ENCODE measurements at places on chromosomes 6 and 20.

GRCh38 chr6:104462811-104463599 is 396.7 kb downstream of the HACE1 start:
- DNase-seq: no peak

DNA sequence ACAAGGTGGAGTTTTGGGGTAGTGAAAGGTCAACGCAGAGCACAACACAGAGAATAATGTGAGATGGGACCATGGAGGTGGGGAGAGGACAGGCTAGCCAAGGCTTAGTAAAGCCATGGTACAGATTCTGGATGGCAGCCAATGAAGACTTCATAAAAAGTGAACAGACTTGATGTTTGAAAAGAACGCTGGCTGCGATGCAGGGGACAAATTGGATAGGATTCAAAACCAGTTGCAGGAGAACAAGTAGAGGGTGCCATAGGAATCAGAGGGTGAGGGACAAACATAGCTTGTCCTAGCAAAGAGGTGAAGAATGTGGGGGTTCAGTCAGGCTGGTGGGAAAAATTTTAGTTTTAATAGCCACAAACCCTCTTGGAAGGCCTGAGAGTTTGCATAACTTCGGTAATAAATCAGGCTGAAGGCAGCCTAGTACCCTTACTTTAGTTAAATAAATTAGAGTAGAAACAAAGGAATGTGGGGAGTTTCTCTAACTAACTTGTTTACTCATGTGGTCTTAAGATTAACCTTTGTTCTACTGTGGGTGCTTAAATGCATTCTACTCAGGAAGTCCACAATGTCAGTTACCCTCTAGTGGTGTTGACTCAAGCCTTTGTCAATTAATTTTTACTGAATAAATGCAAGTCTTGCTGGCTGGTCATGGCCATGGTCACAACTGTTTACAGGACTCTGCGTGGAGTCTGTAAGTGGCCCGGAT is 216.4 kb downstream of the C6orf118 start:
- DNase-seq: no peak

- DNase-seq: no peak
These were observed 390.9 kb downstream of the MMUT start for GRCh38 chr6:49072146-49072545.

DNA sequence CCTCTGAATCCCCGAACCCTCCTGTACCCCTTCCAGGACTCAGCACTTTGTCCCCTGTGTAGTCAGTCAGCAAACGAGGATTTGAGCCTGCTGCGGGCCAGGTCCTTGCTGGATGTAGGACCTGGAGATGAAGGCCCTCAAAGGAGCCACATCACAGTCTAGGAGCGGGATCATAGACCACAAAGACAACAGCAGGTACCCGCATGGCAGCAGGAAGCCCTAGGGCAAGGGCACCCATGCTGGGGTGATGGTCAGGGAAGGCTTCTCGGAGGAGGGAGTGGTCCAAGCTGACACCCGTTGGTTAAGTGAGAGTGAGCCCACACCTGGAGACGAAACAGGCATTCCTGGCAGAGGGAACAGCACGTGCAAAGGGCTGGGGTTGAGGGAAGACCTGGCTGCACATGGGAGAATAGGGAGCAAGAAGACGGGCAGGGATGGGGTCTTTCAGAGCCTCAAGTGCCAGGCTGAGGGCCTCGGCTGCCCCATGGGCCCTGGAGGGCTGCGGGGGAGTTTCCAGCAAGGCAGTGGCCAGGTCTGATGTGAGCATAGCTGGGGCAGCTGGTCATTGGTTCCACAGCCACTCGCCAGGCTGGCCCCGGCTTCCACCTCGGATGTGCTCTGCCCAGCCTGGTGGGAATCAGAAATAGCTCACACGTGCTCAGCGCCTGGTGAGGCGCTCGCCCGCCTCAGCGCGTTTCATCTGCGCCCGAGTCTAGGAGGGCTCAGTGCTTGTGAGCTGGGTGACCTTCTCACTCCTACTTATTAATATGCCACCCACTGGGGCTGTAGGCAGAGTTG is 15.0 kb downstream of the DLGAP4 start:
- DNase-seq: no peak

DNA sequence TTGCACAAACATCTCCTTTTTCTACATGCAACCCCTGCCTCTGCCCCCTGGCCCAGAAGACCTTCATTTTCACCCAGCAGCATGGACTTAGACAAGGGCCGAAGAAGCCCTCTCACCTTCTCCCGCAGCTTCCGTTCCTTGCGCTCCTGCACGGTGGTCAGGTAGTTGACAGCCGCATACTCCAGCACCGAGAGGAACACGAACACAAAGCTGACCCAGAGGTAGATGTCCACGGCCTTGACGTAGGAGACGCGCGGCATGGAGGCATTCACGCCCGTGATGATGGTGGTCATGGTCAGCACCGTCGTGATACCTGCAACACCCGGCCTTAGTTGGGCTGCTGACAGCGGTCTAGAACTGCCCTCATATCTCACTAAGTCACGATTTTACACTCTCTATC is 47.1 kb upstream of the GABRR1 start:
- no peak for DNase-seq

DNA sequence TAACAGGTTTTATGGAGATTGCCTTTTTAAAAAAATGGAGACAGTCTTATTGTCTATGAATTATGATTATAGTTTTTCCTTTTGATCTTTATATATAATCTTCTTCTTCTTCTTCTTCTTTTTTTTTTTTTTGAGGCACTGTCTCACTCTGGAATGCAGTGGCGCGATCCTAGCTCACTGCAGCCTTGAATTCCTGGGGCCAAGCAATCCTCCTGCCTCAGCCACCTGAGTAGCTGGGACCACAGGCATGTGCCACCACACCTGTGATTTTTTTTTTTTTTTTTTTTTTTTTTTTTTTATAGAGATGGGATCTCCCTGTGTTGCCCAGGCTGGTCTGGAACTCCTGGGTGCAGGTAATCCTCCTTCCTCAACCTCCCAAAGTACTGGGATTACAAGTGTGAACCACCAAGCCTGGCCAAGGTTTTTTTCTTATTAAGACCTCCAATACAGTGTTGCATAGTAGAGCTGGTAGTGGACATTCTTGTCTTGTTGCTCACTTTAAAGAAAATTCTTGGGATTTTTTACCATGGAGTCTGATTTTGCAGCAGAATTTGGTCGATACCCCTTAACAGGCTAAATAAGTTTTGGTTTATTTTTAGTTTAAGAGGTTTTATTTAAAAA is 46.5 kb downstream of the STK4 start:
- no peak for DNase-seq

DNA sequence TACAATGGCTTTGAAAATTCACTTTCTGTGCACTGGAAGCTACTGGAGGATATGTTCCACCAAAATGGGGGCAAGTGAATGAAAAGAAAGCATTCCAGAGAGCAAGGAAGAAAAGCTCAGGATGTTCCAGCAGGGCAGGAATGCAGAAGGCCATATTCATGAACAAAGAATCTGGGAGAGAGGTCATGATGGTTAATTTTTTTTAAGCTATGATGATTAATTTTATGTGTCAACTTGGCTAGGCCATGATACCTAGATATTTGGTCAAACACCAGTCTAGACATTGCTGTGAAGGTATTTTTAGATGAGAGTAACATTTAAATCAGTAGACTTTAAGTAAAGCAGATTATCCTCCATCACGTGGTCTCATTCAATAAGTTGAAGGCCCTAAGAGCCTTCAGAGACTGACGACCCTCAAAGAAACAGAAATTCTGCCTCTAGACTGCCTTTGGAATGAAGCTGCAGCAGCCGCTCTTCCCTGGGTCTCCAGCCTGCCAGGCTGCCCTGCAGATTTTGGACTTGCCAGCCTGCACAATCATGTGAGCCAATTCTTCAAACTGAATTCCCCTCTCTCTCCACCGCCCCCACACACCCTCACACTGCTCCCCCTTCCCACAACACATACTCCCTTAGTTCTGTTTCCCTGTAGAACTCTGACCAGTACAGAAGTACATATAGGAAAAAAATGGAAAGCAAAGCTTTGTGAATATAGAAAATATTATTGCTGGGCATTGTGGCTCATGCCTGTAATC is 20.1 kb upstream of the GCM1 start:
- no peak for DNase-seq

DNA sequence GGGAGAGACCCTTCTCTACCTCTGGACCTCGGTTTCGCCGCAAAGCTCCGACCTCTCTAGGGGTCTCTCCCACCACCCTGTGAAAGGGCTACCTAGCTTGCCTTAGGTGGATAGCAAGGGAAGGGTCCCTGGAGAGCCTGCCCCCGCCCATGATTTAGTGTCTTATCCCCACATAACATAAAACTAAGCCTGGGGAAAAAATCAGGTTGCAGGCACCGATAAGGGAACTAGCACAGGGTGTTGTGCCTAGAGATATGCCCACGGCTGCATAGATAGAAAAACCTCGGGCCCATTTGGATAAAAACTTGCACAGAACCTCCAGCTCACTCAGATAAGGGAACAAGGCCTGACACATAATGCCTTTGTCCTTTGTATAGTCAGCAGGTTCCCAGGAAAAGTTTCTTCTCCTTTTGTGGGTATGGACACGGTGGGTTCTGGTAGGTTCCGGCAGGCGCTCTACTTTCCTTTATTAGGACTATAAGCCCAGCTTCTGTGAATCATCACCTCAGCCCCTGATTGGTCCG is 846 bp downstream of the ZSCAN31 start:
- no peak for DNase-seq

- no peak for DNase-seq
These were observed 136.8 kb downstream of the QRSL1 start for GRCh38 chr6:106766201-106766600.

DNA sequence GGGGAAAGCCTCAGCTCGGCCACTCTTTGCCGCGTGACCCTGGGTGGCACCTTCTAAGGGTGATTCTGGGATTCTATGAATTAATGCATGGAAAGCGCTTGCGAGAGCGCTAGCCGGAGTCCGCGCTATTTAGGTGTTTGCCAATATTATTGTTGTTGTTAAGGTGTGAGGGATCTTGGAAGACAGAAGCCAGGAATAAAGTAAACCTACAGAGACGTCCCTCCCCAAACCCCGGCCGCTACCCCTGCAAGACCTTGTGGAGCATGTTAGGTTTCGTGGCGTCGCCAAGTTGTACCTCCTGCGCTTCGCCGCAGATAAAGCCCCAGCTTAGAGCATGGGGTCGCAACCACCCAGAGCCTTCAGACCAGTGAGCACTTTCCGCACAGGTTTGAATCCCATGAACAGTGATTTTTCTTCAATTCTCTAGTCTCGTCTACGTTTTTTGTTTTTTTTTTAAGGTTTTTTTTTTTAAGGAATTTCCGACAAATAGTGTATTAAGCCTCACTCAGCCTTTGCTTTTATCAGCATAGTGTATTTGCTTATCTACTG is 16.9 kb upstream of the ZSCAN9 start:
- no peak for DNase-seq

GRCh38 chr20:55515832-55516231 is 489.5 kb downstream of the CBLN4 start:
- DNase-seq: no peak

GRCh38 chr6:44537306-44538049 is 150.0 kb downstream of the CDC5L start:
- no peak for DNase-seq

- DNase-seq: no peak
These were observed 26.4 kb upstream of the EFHC1 start for GRCh38 chr6:52393780-52394179.

- DNase-seq: no peak
These were observed 44.2 kb downstream of the SNAI1 start for GRCh38 chr20:50026746-50027575.

GRCh38 chr6:13830803-13831202 is 16.4 kb upstream of the MCUR1 start:
- DNase-seq: no peak

GRCh38 chr6:36102853-36103252 is 27.5 kb upstream of the MAPK13 start:
- no peak for DNase-seq

GRCh38 chr6:39911513-39912125 is 22.6 kb downstream of the MOCS1 start:
- DNase-seq: no peak

GRCh38 chr6:25010902-25011625 is 75.3 kb upstream of the RIPOR2 start:
- no peak for DNase-seq

GRCh38 chr6:55379895-55380294 is 52.6 kb downstream of the GFRAL start:
- DNase-seq: no peak

DNA sequence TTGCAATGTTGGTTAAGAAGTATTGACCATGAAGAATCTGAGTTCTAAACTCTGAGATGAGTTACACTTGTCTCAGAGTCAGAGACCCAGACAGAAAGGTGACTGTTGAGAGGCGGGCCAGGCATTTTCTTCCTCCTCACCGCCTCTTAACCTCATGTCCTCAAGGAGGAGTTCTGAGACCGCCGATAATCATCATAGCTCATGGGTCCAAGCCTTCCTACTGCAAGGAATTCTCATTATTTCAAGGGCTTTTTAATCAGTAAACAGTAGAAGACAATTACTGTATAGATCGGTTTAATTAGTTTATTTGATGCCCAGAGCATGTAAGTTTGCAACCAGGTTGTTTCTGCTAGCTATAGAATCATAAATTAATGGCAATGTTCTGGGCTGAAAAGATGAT is 382.4 kb upstream of the MMS22L start:
- DNase-seq: no peak
